Mesothelial cell of epicardium (in vitro differentiated cells): ENCODE measurements at places on chromosomes 4 and X. TPM values are rescaled to one million over a fixed set of nuclear protein-coding genes. Genes with fewer than 3 reads are reported as not detected.

CMC4 gene
- total RNA-seq = 5.5 to 6.6 TPM (median 6.2 TPM) in 3 replicates

GRCh38 chrX:96764864-96765263 lies 80.2 kb downstream of the DIAPH2 start:
- DNase-seq = no peak

GRCh38 chr4:77893451-77893850 lies 30.8 kb downstream of the MRPL1 start:
- no peak for DNase-seq

GRCh38 chr4:76156635-76157034 lies 8.4 kb upstream of the NUP54 start:
- DNase-seq = no peak

- no peak for DNase-seq
These were observed 34.4 kb downstream of the GLRA3 start for GRCh38 chr4:174794543-174795094.

DNA sequence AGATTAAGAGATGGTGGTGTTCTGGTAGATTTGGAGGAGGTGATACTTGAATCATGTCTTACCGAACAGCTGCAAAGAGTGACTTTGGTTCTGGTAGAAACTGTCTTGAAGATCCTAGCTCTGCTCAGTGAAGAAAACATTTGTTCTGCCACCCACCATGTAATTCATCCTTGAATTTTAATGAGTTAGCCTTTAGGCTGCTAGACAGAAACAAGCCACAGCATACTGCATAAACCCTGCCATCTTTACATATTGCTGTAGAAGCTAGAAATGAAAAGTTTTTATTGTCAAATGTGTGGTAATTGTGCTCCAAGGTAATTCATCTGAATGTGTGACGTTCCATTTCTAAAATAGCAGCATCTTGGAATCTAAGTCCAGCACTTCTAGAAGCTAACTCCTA lies 161.0 kb upstream of the RAPGEF2 start:
- DNase-seq = no peak

APBB2 gene
- 56.6 to 63.5 TPM (median 63.2 TPM) in 3 replicates for total RNA-seq
